ENCODE measurements at places on chromosomes 5 and 9. TPM values are rescaled to one million over a fixed set of nuclear protein-coding genes. Genes with fewer than 3 reads are reported as not detected.

ANXA2R gene
- 0.46 TPM for total RNA-seq

SAXO1 gene
- under 0.01 TPM for total RNA-seq

CMYA5 gene
- total RNA-seq, result 2.2 TPM

MLANA gene
- 1,023 TPM for total RNA-seq

PCAT7 gene
- not detected for total RNA-seq

FREM1 gene
- under 0.01 TPM for total RNA-seq

FUBP3 gene
- 26.2 TPM for total RNA-seq

PCDHGA10 gene
- total RNA-seq, result 4.6 TPM

HSPA5 gene
- 65.7 TPM for total RNA-seq

PCDHGA3 gene
- total RNA-seq, result 0.67 TPM

SLC45A2 gene
- 347 TPM for total RNA-seq

ESM1 gene
- not detected for total RNA-seq

TNFSF15 gene
- under 0.01 TPM for total RNA-seq

PDCD1LG2 gene
- 4.3 TPM for total RNA-seq
